Astrocyte of the spinal cord (primary cell): ENCODE measurements at places on chromosomes 3 and 15.
A peak's percentile ranks its signal among the peaks of the same experiment; 100 is the strongest.

GRCh38 chr3:29721789-29722188 is 440.9 kb downstream of the RBMS3 start:
- no peak for DNase-seq

- DNase-seq = no peak
Observed at GRCh38 chr3:77746892-77747291, 707.0 kb downstream of the ROBO2 start.

DNA sequence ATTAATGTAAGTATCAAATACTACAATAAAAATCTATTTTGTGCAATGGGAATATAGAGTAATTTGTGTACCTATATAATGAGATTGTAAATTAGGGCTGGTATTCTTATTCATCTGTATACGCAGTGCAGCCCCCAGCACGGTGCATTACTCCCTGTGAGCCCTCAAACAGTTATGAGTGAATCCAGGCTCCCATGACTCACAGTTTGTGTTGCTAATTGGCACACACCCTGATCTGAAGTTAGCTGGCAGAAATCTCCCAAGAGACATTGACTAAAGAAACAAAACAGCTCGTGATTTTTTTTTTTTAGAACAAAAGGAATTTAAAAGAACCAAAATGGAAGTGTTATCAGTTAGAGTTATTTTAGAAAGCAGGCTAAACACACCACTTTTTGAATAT is 15.7 kb downstream of the GK5 start:
- DNase-seq = peak; percentile 79

DNA sequence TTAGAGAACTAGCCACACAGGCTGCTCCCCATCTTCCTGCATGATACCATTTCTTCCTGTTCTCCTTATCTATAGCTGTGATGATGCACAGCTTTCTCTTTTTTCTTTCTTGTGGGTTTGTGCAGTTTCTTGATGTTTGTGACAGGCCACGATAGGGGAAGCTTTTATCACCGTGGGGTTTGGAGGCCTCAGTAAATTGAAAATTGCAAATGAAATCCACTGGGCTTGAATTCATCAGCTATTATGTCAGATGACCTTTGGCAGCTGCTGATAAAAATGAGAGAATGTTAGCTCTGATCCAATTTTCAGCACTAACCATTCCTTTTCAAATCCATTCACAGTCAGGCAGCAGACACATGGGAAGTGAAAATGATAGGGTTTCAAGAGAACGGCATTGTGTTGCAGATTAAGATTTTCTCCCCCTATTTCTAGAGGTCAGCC is 176.9 kb upstream of the SOX2 start:
- DNase-seq = no peak

- DNase-seq = no peak
Observed at GRCh38 chr15:48802257-48802656, 8.6 kb downstream of the CEP152 start.

DNA sequence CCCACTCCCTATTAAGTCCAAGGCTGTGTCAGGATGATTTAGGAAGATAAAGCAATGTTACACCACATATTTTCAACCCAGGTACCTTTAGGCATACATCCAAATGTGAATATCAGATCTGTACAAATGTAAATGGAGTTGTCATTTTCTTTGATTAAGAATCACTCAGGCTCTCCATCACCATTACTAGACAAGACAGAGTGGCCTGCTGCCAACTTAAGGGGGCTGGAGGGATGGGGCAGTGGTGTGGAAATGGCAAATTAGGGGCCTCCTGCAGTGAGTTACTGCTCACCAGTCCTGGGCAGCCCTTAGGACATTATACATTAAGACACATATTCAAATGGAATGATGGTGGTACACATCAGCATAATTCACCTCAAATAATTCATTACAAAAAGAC is 211.0 kb downstream of the TNIK start:
- no peak for DNase-seq

GRCh38 chr15:60511351-60512031 is 32.5 kb upstream of the ICE2 start:
- no peak for DNase-seq

- DNase-seq = peak; percentile 32
Observed at GRCh38 chr15:73388256-73388781, 19.6 kb upstream of the HCN4 start.

GRCh38 chr3:186825872-186826409 is 16.6 kb upstream of the ADIPOQ start:
- DNase-seq = no peak

DNA sequence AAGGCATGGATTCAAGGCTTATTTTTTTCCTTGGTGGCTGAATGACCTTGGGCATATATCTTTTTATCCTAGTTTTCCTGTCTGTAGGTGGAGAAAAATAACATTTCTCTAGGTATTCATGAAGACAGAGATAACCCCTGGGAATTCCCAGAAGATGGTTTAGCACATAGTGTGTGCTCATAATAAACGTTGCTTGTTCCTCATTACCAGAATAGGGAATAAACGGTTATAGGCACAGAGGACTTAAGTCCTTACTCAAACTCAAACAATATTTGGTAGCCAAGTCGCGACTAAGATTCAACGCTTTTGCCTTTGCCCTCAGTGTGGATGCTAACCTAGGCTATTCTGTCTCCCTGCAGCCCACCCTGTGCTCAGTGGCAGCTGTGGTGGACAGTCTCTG is 51.6 kb upstream of the MITF start:
- DNase-seq = no peak

GRCh38 chr3:72223116-72223515 is 438.2 kb upstream of the PROK2 start:
- DNase-seq = peak; percentile 31
